ENCODE measurements at places on chromosomes 1 and 21. TPM values are rescaled to one million over a fixed set of nuclear protein-coding genes. Genes with fewer than 3 reads are reported as not detected.

- no peaks in the 10 kb centered on the region for H3K4me1 ChIP-seq
- no peak overlapping the region for H3K4me3 ChIP-seq
- H3K27me3 ChIP-seq, result no peaks in the 10 kb centered on the region
- DNase-seq, result no peak
- H3K36me3 ChIP-seq, result no peaks in the 10 kb centered on the region
Observed at GRCh38 chr1:111888740-111889376, 100.6 kb downstream of the KCND3 start.

- DNase-seq, result no peak
- no peaks in the 10 kb centered on the region for H3K4me1 ChIP-seq
- no peaks in the 10 kb centered on the region for H3K36me3 ChIP-seq
- H3K4me3 ChIP-seq, result no peak overlapping the region
- peak overlapping the region; percentile 34 for H3K27ac ChIP-seq
Observed at GRCh38 chr1:59214248-59215208, 82.4 kb upstream of the FGGY start.

GRCh38 chr1:150507912-150508864 is at the start of gene ECM1:
Gene ECM1 (plus strand): TSS chr1:150508109. CDS start chr1:150508210, 101 bp downstream.
- peak within 1 kb of the TSS; percentile 40 for H3K4me3 ChIP-seq
- DNase-seq, result no peak
- peak within 1 kb of the TSS; percentile 91 for H3K27ac ChIP-seq
- H3K4me1 ChIP-seq, result peaks cover 40% of the 10 kb centered on the region
- peaks cover 36% of the 10 kb centered on the region for H3K36me3 ChIP-seq

GRCh38 chr1:211648980-211649934 is 26.2 kb downstream of the NEK2 start:
- DNase-seq, result no peak
- no peaks in the 10 kb centered on the region for H3K36me3 ChIP-seq
- no peaks in the 10 kb centered on the region for H3K4me1 ChIP-seq

DNA sequence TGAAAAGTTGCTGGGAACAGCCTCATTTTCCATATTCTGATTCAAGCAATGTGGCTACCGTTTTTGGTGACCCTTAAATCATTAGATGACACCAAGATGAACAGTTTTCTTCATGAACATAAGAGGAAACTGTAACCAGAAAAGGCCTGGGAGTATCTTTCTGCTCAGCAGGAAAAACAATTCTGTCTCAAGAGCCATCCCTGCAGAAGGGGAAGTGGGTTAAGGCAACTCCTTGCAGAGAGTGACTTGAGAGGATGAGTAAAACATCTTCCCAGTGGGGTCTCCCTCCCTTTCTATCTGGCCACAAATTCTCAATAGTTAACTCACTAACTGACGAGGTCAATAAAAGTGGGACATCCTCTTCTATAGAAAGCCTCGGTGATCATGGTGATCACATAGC is 187.6 kb upstream of the NRIP1 start:
- H3K36me3 ChIP-seq, result no peaks in the 10 kb centered on the region
- DNase-seq, result no peak
- no peak overlapping the region for H3K4me3 ChIP-seq
- no peak overlapping the region for H3K27ac ChIP-seq
- no peaks in the 10 kb centered on the region for H3K4me1 ChIP-seq

KPRP gene
- total RNA-seq, result 1.2 TPM

ALPL gene
- 6.6 TPM for total RNA-seq

SLC26A9 gene
- total RNA-seq, result 0.74 TPM

DIO1 gene
- total RNA-seq, result not detected

SYCP1 gene
- total RNA-seq, result not detected

KRTAP25-1 gene
- total RNA-seq, result not detected

DNA sequence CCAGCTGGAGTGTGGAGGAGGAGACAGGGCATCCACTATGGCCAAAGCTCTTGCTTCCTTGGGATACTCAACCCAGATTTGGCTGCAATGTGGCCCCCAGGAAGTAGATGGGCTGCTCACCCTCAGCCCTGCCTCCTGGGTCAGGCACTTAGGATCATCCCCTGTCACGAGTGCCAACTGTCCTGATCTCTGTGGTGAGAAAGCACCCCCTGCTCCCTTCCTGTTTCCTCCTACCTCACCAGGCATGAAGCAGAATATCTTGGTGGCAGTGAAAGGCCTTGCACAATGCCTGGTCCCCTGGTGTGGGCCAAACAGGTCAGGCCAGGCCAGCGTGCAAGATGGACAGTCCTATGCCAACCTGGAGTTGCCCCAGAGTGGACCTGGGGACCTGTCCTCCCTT is 211.7 kb downstream of the GRIK3 start:
- H3K4me1 ChIP-seq, result no peaks in the 10 kb centered on the region
- H3K27me3 ChIP-seq, result no peaks in the 10 kb centered on the region
- no peak overlapping the region for H3K27ac ChIP-seq
- H3K36me3 ChIP-seq, result no peaks in the 10 kb centered on the region
- H3K4me3 ChIP-seq, result no peak overlapping the region

BEND5 gene
- total RNA-seq, result 8.6 TPM

DNA sequence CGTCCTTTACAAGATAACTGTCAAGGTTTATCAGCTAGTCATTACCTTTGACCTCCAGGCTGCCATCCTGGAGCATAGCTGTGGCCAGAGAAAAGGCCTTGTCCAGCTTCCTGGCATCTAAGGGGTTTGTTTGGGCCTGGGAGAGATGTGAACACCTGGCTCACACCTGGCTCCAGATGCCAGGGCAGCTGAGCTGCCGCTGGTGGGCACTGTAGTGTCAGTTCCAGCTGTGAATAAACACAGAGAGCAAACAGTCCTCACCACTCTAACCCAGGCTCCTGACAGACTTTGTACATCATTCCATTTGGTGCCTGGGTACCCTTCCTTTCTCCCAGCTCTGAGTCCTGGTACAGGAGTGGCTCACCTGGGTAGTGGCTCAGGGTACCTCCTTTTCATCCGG is 14.3 kb upstream of the KCNA10 start:
- no peak overlapping the region for H3K4me3 ChIP-seq
- no peak overlapping the region for H3K27ac ChIP-seq
- no peaks in the 10 kb centered on the region for H3K36me3 ChIP-seq

TSTD1 gene
- 44.7 TPM for total RNA-seq

VWA5B1 gene
- not detected for total RNA-seq

AMPD1 gene
- not detected for total RNA-seq

SV2A gene
- 7.6 TPM for total RNA-seq

PTAFR gene
- total RNA-seq, result 1.2 TPM

- no peaks in the 10 kb centered on the region for H3K36me3 ChIP-seq
- no peak overlapping the region for H3K27ac ChIP-seq
- H3K4me1 ChIP-seq, result no peaks in the 10 kb centered on the region
- H3K27me3 ChIP-seq, result no peaks in the 10 kb centered on the region
- H3K4me3 ChIP-seq, result no peak overlapping the region
- DNase-seq, result no peak
Observed at GRCh38 chr1:209600541-209600940, 17.0 kb downstream of the CAMK1G start.

TRAF3IP3 gene
- total RNA-seq, result 7.1 TPM

- no peak overlapping the region for H3K4me3 ChIP-seq
- DNase-seq, result no peak
- H3K27ac ChIP-seq, result no peak overlapping the region
- no peaks in the 10 kb centered on the region for H3K27me3 ChIP-seq
- H3K4me1 ChIP-seq, result no peaks in the 10 kb centered on the region
- no peaks in the 10 kb centered on the region for H3K36me3 ChIP-seq
Observed at GRCh38 chr1:15304708-15305467, 57.9 kb downstream of the FHAD1 start.

All from vagina (tissue), 2 donors.